ENCODE measurements at places on chromosomes 12 and 14. TPM values are rescaled to one million over a fixed set of nuclear protein-coding genes. Genes with fewer than 3 reads are reported as not detected.

Gene C12orf50
- not detected for polyA plus RNA-seq

Gene NKX2-1
- not detected for polyA plus RNA-seq

Gene PRB2
- polyA plus RNA-seq: not detected

DNA sequence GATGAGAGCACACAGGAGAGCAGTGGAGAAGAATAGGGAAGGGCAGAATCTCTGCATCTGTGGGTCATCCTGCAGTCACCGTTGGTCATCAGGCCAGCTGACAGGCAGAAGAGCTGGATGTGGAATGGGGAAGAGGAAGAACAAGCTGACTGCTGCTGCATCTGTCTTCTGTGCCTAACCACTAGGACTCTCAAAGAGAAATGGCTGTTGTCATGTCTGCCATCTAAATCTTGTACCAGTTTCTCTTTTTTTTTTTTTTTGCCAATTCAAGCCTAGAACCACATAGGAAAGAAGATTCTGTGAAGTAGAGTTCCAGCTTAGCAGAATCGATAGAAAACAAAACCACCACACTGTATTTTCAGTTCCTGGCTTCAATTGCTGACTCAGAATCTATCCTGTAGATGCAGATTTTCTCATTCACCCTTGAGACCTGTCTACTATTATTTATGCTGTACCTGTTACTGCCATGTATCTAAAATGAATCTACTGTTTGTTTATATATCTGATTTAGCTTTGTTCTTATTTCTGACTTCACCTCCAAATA, 421.9 kb upstream of the PRICKLE1 start:
- H3K27me3 ChIP-seq: no peaks in the 10 kb centered on the region
- no peaks in the 10 kb centered on the region for H3K4me1 ChIP-seq
- no peaks in the 10 kb centered on the region for H3K36me3 ChIP-seq
- no peak overlapping the region for H3K4me3 ChIP-seq

- peak overlapping the region; percentile 71 for H3K27ac ChIP-seq
- peaks cover 31% of the 10 kb centered on the region for H3K4me1 ChIP-seq
- peak overlapping the region; percentile 11 for H3K4me3 ChIP-seq
- H3K27me3 ChIP-seq: no peaks in the 10 kb centered on the region
Measured at GRCh38 chr12:110171636-110172035, 47.5 kb downstream of the IFT81 start.

DNA sequence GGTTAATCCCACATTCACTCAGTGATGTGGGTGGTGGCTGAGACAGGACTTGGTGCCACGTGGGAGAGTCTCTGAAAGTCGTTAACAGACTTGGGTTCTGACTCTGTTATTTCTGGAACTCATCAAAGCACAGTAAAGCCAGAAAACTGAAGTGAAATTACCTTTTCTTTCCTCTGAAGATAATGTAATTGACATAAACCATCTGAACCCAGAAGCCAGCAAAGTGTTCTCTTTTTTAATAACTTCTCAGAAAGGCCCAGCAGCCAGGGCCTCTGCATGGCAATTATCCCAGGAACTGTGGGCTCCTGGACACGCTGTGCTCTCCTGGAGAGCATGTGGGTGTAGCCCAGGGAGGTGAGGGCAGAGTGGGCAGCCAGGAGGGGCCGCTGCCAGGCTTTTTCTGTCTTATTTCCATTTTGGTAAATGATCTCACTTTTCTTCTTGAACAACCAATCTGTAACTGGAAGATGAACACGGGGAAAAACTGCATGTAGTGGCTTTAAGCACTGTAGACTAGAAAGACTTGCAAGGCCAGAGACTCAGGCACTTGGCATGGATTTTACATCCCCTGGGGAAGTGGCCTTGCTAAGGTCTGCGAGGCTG, 444.1 kb upstream of the TMEM132C start:
- H3K27me3 ChIP-seq: no peaks in the 10 kb centered on the region
- no peak overlapping the region for H3K27ac ChIP-seq
- H3K4me3 ChIP-seq: no peak overlapping the region

GRCh38 chr12:92556141-92556540, 146.6 kb upstream of the PLEKHG7 start:
- no peaks in the 10 kb centered on the region for H3K27me3 ChIP-seq
- H3K36me3 ChIP-seq: no peaks in the 10 kb centered on the region
- no peak overlapping the region for H3K4me3 ChIP-seq
- H3K4me1 ChIP-seq: peaks cover 2% of the 10 kb centered on the region
- H3K27ac ChIP-seq: no peak overlapping the region

- no peaks in the 10 kb centered on the region for H3K36me3 ChIP-seq
- H3K27ac ChIP-seq: peak overlapping the region; percentile 95
Measured at GRCh38 chr12:53994264-53995001, 5.5 kb upstream of the HOXC9 start.

DNA sequence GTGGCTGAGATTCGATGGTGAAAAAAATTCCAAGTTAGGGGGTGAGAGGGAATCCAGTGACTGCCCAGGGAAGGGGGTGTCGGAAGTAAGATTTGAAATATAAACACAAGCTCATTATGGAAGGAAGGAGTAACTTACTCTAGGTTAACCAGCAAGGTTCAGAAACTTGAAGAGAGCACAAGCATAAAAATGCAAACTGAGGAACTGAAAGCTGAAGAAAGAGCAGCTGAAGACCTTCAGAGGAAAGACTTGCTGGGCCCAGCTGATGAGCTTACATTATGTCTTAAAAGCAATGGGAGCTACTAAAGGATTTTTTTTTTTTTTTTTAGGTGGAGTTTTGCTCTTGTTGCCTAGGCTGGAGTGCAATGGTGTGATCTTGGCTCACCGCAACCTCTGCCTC, 189.7 kb upstream of the GRIN2B start:
- DNase-seq: no peak
- no peaks in the 10 kb centered on the region for H3K36me3 ChIP-seq
- H3K27me3 ChIP-seq: no peaks in the 10 kb centered on the region
- no peak overlapping the region for H3K4me3 ChIP-seq
- no peaks in the 10 kb centered on the region for H3K4me1 ChIP-seq

GRCh38 chr14:104030958-104031357, 54.5 kb upstream of the ASPG start:
- no peaks in the 10 kb centered on the region for H3K27me3 ChIP-seq
- H3K4me1 ChIP-seq: no peaks in the 10 kb centered on the region
- DNase-seq: no peak
- H3K36me3 ChIP-seq: no peaks in the 10 kb centered on the region
- H3K4me3 ChIP-seq: no peak overlapping the region
- H3K27ac ChIP-seq: no peak overlapping the region
